CD4-positive, alpha-beta T cell treated with Interleukin-12 subunit alpha and Interleukin-12 subunit beta, for 1 hour (primary cell): ENCODE measurements at places on chromosomes 16 and 17.
A peak's percentile ranks its signal among the peaks of the same experiment; 100 is the strongest.

- no peak for DNase-seq
Observed at GRCh38 chr17:80523956-80524712, 20.5 kb upstream of the RPTOR start.

DNA sequence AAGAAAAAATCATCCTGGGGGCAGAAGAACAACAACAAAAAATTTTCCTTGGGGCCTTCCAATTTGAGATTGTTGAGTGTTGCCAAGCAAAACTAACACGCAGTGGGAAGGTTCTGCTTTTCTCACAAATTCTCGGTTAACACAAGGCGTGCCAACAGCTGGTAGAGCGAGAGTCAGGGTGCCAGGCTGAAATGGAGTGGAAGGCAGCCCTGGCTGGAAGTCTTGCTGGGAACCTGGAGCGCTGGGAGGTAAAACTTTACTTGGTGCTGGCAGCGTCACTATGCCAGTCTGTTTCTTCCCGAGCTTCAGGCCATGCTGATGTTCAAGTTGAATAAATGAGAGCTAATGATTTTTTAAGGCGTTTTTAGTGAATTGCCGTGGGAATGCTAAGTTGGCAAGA lies 189.4 kb downstream of the WWOX start:
- DNase-seq = no peak

GRCh38 chr17:38322156-38322779 lies 21.5 kb downstream of the GPR179 start:
- DNase-seq = peak; percentile 65

- no peak for DNase-seq
Observed at GRCh38 chr16:64865069-64865696, 256.7 kb downstream of the CDH11 start.

DNA sequence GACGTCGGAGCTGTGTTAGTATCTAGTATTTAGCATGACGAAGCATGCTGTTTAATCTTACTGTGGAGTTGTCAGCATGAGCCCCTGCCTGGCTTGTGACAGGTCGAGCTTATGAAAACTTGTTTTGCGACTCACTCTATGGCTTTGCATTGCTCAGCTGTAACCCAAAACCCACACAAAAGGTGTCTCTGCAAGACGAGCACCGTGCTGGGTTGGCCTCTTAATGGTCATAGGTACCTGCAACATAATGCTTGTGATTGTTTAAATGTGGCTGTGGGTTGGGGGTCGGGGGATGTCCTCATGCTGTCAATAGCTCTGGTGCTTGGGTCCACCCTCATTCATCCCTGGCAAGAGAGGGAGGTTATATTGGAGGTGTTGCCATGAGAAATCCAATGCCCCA lies 5.4 kb downstream of the NTN1 start:
- DNase-seq = no peak

- DNase-seq = no peak
Observed at GRCh38 chr17:35542990-35543389, 5.5 kb upstream of the SLFN12L start.

- DNase-seq = peak; percentile 30
Observed at GRCh38 chr16:50160495-50161164, 7.5 kb downstream of the TENT4B start.

DNA sequence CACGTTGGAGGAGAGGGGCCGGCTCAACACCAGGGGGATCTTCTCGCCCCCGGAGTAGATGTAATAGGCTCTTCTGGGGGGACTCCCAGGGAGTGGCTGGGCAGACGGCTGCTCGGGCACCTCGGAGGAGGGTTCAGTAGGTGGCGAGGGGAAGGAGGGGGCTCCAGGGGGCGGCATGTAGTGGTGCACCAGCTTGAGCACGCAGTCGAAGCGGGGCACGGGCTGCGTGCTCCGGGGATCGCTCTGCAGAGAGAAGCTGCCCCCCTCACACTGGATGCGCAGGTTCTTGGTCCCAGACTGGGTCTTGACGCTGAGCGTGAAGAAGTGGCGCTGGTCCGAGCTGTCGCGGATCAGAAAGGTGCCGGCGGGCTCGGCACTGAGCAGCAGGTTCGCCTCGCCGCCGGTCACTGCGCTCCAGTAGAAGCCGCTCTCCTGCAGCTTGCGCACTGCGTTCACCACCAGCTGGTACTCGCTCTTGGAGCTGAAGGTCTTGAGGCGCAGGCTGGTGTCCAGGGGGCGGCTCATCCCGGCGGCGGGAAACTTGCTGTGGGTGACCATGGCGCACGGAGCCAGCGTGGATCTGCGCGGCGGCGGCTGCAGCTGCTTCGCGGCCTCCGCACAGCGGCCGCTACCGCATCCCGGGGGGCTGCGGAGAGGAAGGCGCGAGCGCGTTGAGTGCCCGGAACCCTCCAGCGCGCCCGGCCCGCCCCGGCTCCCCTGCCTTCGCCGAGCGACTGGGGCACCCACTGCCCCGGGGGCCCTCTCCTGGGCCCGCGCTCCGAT lies 1.1 kb downstream of the SOCS3 start:
- DNase-seq = no peak

DNA sequence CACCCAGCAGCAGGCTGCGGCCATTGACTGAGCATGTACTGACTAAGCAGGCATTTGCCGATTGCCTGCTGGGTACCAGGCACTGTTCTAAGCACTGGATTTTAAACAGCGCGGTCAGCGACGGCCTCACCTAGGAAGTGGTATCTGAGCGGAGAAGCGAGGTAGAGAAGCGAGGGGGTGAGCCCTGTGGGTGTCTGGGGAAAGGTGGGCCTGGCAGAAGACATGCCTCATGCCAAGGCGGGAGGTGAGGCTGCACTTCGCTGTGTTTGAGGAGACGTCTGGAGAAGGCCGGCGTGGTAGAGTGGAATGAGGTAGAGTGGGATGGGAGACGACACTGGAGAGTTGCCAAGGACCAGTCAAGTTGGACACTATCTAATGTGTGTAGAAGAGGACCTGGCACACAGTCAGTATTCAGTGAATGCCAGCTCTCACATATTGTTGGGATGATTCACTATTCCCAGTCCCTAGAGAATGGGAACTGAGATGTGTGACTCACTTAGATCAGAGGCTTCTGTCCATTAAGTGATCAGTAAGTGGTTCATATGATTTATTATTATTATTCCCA lies 14.4 kb downstream of the SYCE1L start:
- no peak for DNase-seq

GRCh38 chr17:15119968-15120367 lies 145.2 kb downstream of the PMP22 start:
- DNase-seq = no peak

- peak; percentile 35 for DNase-seq
Observed at GRCh38 chr16:11312718-11313492, 31.8 kb upstream of the PRM1 start.

GRCh38 chr17:15332338-15332737 lies 9.1 kb downstream of the TEKT3 start:
- no peak for DNase-seq

- DNase-seq = no peak
Observed at GRCh38 chr17:12231355-12231682, 210.6 kb downstream of the MAP2K4 start.

DNA sequence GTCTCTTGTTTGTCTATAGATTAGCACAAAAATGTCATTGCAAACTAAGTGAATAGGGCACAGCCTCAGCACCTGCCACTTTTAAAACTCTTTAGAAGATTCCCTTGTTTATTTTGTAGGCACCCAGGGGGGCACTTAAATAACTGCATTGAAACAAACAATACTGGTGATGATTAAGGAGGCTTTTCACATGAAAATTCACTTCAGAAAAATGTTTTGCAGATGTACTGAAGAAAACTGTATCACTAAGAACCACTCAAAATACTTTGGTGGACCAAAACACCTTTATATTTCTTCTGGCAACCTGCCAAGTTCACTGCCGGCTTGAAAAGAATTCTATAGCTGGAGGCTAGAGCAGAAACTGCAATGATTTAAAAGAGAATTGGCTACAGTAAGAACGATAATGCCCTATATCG lies 281.5 kb downstream of the TOX3 start:
- no peak for DNase-seq

DNA sequence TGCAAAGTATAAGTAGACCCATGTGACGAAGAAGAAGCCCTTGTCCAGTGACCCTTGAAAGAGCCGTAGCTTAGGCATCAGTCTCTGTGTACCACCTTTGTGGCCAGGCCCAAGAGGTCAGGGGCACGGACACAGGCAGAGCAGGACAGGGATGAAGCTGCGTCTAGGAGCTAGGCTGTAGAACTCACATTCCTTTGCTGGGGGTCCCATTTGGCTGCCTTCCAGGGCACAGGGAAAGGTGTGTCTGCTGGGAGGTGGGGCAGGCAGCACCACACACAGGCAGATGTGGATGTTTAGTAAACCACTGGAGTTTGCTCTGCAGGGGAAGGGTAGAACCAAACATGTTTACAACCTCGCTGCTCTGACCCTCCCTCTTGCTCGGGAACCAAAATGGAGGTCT lies 33.7 kb downstream of the HNF1B start:
- no peak for DNase-seq

GRCh38 chr17:64202683-64203344 lies 60.2 kb downstream of the TEX2 start:
- DNase-seq = no peak

- DNase-seq = no peak
Observed at GRCh38 chr16:22424161-22424937, 49.9 kb upstream of the CDR2 start.

- no peak for DNase-seq
Observed at GRCh38 chr16:80163339-80163738, 377.5 kb upstream of the DYNLRB2 start.

- no peak for DNase-seq
Observed at GRCh38 chr17:13869331-13869940, 199.9 kb upstream of the COX10 start.

GRCh38 chr16:6193718-6194117 lies 1096.1 kb upstream of the EEF2KMT start:
- DNase-seq = no peak

DNA sequence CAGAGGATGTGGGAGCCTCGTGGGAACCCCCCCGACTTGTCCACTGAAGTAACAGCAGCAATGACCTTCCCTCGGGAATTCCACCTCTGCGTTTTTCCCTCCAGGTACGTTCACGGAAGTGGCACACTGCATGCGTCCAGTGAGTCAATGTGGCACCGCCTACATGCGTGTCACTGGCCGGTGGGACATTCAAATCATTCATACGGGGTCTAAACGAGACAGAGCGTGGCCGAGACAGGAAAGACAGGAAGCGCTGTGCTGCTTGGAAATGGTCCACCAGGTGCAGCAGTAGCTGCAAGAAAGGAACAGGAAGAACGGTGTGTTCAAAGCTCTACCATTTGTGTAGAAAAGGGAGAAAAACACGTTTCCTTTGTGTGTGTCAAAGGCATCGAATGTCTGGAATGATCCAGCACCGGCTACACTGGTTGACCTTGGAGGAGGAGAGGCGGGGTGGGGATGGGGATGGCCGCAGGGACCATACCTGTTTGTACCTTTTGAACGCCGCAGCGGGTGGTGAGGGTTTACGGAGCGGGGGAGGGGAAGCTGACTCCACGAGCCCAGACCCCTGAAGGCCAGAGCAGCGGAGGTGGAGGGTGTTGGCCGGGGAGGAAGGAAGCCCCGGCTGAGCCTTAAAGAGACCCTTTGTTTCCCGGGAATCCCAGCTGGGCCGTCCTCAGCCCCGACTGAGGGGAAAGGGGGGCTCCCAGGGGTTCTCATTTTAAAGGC lies 1.7 kb upstream of the PGAP6 start:
- peak; percentile 46 for DNase-seq

- DNase-seq = no peak
Observed at GRCh38 chr17:63042256-63042812, 76.3 kb downstream of the TANC2 start.

GRCh38 chr16:1048442-1049112 lies 24.0 kb upstream of the SSTR5 start:
- no peak for DNase-seq

DNA sequence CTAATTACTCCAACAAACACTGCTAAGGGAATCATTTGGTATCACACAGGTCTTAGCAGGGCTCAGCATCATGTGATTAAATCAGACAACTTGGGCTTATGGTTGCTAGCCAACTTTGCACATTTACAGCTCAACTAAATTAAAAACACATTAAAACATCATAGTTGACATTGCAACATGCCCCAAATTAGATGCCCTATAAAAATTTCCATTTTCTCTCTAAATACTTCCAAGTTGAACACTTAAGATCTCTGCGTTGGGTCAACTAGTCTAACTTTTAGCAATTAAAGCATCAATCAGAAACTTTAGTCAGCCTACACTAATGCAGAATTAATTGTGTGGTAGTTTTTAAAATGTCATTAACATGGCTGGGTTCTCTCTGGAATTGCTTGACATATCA lies 12.1 kb downstream of the DNAJC7 start:
- DNase-seq = no peak

- DNase-seq = peak; percentile 49
Observed at GRCh38 chr17:73156166-73156840, 8.5 kb upstream of the SSTR2 start.

- DNase-seq = no peak
Observed at GRCh38 chr16:85183564-85183963, 71.3 kb upstream of the CIBAR2 start.

DNA sequence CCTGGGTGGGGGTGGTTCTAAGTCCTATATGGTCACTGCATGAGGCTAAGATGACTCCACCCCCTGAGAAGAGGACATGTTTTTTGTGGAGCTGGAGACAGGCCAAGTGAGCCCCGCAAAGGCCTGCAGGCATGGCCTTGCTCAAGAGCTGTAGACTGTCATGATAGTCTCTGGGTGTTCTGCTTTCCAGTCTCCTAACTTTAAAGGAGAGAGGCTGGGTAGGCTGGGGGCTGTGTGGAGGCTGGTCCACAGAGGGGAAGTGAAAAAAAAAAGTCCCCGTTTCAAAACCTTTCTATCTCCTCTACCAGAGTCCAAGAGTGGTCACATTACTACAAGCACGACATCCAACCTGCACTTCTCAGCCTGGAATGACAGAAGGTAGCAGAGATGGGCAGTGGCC lies 27.1 kb downstream of the CDRT4 start:
- DNase-seq = no peak

DNA sequence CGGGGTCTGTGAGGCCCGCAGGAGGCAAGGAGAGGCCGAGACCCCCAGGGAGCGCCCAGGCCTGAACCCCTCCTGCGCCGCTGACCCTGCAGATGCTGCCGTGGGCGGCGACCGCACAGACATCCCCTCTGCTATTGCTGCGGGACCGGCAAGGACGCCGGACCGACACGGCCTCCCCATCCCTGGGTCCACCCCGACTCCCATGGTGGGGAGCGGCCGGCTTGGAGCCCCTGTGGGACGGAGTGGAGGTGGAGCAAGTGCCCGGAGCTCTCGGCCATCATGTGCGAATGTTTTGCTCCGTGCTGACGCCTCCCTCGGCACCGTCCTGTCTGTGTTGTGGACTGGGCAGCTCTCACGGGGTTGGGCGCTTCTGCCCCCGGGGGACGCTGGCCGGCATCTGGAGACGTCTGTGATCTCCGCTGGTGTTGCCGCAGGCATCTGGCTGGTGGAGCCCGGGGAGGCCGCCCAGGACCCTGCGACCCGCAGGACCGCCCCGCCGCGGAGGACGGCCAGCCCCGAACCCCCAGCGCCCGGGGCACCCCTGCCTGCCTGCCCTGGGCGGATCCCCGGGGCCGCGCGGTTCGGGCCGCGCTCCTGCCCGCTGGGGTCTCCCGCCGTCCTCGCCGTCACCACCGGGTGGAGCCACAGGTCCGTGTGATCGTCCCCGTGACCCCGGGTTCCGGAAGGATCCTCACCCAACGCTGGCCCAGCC lies 12.8 kb upstream of the GNG13 start:
- DNase-seq = peak; percentile 43

- DNase-seq = no peak
Observed at GRCh38 chr17:70120425-70120824, 45.4 kb downstream of the KCNJ16 start.

GRCh38 chr16:66858740-66859396 lies 14.7 kb downstream of the CA7 start:
- no peak for DNase-seq

GRCh38 chr17:9203771-9204425 lies 182.6 kb downstream of the NTN1 start:
- DNase-seq = no peak
